G401 (cell line): ENCODE measurements at places on chromosomes 1 and 21.

GRCh38 chr1:243508303-243508713, 252.5 kb downstream of the SDCCAG8 start:
- DNase-seq: no peak

- DNase-seq: no peak
Measured at GRCh38 chr1:21820597-21821232, 8.7 kb downstream of the LDLRAD2 start.

DNA sequence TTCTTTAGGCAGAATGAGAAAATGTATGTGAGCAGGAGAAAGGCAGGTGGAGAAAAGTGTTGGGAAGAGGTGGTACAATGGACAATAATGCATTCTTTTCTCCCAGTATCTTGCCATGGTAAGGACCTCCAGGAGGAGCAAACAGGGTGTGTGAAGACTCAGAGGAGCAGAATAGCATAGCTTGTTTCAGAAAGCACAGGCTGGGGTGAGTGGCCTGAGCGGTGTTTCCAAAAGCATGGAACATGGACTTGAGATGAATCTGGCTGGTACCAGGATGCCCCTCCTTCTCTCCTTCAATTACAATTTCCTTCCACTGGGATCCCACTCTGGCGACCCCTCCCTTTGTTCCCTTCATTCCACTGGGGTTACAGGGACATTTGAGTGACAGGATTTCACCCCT, 123.4 kb upstream of the TNR start:
- DNase-seq: no peak

DNA sequence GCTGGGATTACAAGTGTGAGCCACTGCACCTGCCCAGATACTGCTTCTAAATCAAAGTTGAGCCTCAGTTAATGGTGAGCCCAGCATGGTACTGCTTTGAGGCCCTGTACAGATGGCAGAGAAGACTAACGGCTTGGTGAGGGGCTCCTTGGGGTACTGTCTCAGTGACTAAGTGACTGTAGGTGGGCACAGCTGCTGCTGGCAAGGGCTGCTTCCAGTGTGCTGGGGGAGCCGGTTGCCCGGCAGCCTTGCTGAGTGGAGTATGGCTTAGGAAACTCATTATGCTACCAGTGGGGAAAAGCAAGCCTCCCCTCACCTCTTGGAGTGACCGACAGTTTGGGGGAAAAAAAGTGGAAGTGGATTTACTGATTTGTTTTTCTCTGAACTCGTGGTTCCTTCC, 23.6 kb upstream of the ARHGEF10L start:
- no peak for DNase-seq

- DNase-seq: peak; percentile 23
Measured at GRCh38 chr1:92968138-92969032, 7.1 kb upstream of the DIPK1A start.

GRCh38 chr1:204074274-204075138, 1.6 kb downstream of the SOX13 start:
- peak; percentile 51 for DNase-seq

DNA sequence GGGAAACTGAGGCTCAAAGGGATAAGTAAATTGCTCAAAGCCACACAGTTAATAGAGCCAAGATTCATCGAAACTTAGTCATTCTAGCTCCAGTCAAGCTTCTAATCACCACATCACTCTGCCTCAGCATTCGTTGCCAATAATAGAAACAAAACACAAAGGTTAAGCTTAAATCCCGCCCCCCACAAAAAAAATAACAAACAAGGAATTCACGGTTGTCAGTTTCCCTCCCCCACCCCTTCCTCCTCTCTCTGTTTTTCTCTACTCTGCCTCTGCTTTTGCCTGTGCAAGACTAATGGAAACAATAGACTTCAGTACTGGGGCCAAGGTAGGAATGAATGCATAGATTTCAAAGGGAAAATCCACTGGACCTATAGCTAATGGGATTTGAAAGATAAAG, 70.7 kb upstream of the ZNF644 start:
- DNase-seq: no peak

GRCh38 chr1:24635195-24635843, 7.8 kb upstream of the SRRM1 start:
- peak; percentile 85 for DNase-seq

- no peak for DNase-seq
Measured at GRCh38 chr1:167516404-167517388, 1.6 kb downstream of the CD247 start.

- no peak for DNase-seq
Measured at GRCh38 chr1:29959356-29959755, 723.0 kb downstream of the PTPRU start.

DNA sequence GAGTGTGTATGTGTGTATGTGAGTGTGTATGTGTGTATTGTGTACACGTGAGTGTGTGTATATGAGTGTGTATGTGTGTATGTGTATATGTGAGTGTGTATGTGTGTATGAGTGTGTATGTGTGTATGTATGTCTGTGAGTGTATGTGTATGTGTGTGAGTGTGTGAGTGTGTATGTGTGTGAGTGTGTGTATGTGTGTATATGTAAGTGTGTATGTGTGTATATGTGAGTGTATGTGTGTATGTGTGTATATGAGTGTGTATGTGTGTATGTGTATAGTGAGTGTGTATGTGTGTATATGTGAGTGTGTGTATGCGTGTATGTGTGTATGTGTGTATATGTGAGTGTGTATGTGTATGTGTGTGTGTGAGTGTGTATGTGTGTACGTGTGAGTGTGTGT, 49.2 kb downstream of the GREM2 start:
- DNase-seq: no peak

DNA sequence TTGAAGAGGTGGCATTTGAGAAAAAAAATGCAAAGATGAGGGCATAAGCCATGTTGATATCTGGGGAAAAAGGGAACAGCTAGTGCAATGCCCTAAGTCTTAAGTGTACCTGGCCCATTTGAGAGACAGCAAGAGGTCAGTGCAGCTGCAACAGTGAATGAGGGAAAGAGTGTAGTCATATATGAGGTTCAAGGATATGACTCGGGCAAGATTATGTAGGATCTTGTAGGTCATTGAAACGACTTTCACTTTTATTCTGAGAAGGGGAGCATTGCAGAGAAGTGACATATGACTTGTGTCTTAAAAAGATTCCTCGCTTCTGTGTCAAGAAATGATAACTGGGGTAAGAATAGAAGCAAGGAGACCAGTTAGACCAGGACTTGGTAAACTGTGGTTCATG, 31.0 kb downstream of the NTMT2 start:
- no peak for DNase-seq

DNA sequence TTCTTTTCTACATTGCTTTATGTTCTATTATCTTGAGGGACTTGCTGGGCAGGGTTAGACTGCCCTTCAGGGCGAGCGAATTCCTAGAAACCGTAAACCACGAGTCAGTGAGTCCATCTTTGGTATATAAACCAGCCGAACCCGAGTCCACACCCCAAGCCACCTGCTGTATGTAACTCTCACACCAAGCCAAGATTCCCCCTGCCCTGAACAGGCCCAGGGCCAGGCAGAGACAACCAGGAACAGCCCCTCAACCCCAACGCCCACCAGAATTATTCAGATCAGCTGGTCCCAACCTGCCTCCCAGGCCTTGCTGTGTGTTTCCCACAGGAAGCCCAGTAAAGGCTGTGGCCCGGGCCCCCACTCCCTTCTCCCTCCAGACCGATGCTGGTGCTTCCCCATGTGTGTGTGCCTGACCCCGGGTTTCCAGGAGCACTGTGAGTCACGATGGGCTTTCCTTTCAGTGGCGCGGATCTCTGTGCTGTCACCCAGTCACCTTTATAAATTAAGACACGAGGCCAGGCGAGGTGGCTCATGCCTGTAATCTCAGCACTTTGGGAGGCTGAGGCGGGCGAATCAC, 17.1 kb downstream of the KIF17 start:
- DNase-seq: no peak

DNA sequence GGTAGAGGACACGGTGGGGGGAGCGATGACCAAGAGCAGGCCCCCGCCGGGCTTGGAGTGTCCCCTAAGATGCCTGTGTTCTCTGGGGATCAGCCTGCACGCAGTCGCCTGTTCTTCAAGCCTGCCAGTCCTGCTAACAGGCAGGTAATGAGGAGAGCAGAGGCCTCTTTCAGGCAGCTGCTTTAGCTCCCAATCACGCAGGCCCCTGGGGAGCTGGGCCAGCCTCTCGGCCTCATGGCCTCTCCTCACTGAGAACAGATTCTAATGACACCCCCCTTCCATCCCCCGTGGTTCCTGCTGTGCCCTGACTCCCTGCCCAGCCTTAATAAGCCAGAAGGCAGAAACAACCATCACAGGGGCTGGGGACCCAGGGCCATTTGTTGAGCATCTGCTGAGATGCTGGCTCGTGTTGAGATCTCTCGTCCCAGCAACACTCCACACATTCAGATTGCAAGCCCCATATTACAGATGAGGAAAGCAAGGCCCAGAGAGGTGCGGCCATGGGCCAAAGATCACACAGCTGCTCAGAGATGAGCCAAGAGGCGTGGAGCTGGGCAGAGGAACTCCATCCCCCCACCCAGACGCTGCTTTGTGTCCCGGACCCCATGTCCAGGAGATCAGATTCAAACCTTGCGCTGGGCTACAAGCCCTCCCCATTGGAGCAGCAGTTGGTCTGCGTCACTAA, 71.6 kb upstream of the CASZ1 start:
- peak; percentile 31 for DNase-seq

DNA sequence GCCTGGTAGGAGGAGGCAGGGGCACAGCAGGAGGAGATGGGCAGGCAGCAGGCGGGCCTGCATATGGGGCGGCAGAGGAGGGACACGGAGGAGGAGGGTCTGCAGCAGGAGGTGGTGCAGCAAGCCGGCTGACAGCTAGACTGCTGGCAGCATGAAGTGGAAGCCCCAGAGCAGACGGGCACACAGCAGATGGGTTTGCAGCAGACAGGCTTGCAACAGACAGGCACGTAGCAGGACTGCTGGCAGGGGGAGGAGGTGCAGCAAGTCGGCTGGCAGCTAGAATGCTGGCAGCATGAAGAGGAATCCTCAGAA, 615 bp downstream of the KRTAP10-5 start:
- peak; percentile 36 for DNase-seq

DNA sequence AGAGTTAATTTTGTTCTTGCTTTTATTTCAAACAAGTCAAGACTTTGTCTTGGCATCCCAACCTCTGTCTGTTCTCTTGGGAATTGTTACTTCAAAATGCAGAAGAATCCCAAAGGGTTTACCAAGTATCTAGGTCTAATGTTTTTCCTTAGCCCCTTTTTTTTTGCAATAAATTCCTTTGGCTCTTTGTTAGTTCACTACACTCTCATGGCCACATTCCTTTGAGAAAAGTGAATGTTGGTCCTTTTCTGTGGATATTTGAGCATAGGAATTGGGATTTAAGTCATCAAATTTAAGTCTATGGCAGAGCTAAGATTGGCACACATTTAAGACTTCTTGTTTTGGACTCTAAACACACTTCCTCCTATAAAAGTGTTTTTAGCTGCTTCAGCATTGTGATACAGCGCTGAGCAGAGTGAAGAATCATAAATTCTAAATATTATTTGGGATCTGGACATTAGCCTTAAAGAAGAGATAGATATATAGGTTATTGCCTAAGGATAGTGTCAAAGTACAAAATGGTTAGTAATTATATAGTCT, 1.9 kb downstream of the BTF3L4 start:
- DNase-seq: no peak

- no peak for DNase-seq
Measured at GRCh38 chr1:43445606-43446387, 7.9 kb downstream of the HYI start.

DNA sequence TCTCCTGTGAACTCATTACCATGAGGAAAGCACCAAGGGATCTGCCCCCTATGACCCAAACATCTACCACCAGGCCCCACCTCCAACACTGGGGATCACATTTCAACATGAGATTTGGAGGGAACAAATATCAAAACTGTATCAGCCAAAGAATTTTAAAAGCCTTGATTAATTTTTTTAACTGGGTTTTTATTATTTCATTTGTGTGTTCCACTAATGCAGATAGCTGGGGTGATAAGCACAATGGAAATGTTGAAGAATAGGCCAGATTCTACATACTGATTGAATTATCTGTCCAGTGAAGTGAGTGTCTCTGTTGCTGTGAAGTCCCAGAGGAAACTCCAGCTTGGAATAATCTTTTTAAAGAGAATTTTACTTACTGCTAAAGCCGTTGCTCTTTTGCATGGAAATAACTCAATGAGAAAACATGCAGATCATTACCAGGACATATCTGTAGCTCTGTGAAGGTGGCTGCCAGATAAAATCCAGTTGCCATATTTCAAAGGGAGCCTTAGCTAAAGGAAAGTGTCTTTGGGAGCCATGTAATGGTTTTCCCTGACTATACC, 44.4 kb upstream of the DHCR24 start:
- no peak for DNase-seq

DNA sequence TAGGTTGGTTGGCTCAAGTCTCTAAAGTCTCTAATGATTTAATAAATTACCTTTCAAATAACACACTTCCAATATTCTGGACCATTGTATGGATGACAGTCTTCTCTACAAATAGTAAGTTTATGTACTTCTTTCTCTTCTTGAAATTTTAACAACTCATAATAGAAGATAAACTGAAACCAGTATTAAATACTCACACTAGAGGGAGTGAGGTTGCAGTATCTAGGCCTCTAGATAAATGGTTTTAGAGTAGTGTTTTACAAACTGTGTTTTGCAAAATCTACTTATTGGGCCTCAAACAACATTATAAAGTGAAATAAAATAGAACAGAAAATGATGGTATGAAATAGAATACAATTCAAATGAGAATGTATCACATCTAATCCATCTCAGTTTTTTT, 479.9 kb upstream of the BRINP3 start:
- DNase-seq: no peak

GRCh38 chr1:62437273-62437940, 558 bp downstream of the USP1 start:
- peak; percentile 16 for DNase-seq

DNA sequence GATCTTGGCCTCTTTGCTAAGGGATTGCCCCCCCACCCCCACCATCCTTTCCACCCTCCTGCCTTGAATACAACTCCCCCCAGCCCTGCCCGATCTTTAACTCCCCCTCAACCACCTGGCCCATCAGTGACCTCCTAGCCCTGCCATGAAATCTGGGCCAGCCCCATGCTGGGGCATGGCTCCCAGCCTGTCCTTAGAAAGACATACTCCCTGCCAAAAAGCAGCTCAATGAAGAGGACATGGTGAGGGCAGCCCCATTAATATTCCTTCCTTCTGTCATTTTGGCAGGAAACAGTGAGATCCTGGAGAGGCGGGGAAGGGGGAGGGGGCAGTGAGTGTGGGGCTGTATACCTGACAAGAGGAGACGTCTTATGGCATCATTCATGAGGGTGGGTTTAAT, 66.8 kb upstream of the DISP3 start:
- DNase-seq: peak; percentile 82

GRCh38 chr1:52474807-52475206, 70.4 kb downstream of the PRPF38A start:
- DNase-seq: peak; percentile 28

DNA sequence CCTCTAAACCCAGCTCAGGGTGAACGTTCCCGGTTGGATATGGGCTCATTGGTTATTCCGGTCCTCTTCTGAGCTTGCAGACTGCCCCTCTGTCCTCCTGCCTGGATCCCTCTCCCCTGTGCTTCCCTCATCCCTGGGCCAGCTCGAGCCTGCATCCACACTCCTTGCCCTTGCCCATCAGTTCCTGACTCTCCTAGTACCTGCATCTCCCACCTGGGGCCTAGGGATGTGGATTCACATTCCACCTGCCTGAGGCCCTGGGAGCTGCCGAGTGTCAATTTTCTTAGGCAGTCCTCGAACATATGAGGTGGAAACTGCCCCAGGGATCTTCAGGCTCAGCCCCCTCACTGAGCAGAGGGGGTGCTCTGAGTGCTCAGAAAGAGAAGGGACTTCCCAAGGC, 252.2 kb downstream of the GRIK3 start:
- DNase-seq: no peak
